ENCODE measurements at places on chromosomes 11 and 22. TPM values are rescaled to one million over a fixed set of nuclear protein-coding genes. Genes with fewer than 3 reads are reported as not detected.

The TRIM48 gene
- not detected for total RNA-seq

The PHRF1 gene
- 32.5 TPM for total RNA-seq

The PARVG gene
- total RNA-seq: not detected

The PVALB gene
- total RNA-seq: not detected

The SAC3D1 gene
- 25.5 TPM for total RNA-seq

The FDXACB1 gene
- 3.7 TPM for total RNA-seq

The CCDC116 gene
- total RNA-seq: not detected

The LRRC4C gene
- total RNA-seq: 1.5 TPM

The PIWIL4 gene
- 1.8 TPM for total RNA-seq

The INS gene
- total RNA-seq: not detected

The CRYBB1 gene
- total RNA-seq: not detected

The UBQLNL gene
- total RNA-seq: not detected

The PANX2 gene
- total RNA-seq: 1.1 TPM

The OR52L1 gene
- total RNA-seq: not detected

The RASGRP2 gene
- 0.41 TPM for total RNA-seq

The ELMOD1 gene
- 0.07 TPM for total RNA-seq
